ENCODE measurements at places on chromosomes 12 and 14.

GRCh38 chr14:67650694-67651093 lies 23.7 kb downstream of the VTI1B start:
- no peak for DNase-seq

GRCh38 chr12:125187780-125188741 lies 122.8 kb downstream of the AACS start:
- DNase-seq = no peak

- no peak for DNase-seq
Measured at GRCh38 chr14:52937306-52937705, 13.5 kb downstream of the FERMT2 start.

GRCh38 chr12:67590149-67590790 lies 58.3 kb upstream of the DYRK2 start:
- DNase-seq = peak; percentile 16

- no peak for DNase-seq
Measured at GRCh38 chr12:77437206-77437605, 371.8 kb upstream of the E2F7 start.

GRCh38 chr12:108285016-108285415 lies 54.1 kb downstream of the CMKLR1 start:
- DNase-seq = no peak

GRCh38 chr14:33210311-33210710 lies 271.6 kb downstream of the NPAS3 start:
- DNase-seq = no peak

DNA sequence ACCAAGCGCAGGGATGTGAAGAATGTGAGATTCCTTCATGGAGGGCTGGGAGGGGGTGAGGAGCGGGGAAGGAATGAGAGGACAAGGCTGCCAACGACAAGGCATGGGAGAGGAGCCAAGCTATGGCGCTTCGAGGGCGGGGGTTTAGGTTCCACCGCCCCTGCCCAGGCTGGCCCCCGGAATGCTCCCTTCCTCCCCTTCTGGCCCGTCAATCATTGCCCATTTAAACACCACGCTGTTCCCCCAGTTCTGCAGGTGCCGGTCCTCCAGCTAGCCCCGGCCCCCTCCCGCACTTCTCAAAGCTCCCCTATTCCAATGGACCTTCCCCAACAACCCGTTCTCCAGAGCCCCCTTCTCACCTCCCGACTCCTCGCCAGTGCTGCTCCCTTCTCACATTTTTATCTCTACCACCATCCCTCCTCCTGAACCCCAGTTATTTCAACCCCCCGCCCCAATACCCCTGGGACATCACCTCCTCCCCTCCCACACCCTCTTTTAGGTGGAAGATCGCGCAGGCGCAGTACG lies 428 bp downstream of the RNF41 start:
- DNase-seq = peak; percentile 12

GRCh38 chr14:26370115-26370514 lies 227.7 kb downstream of the NOVA1 start:
- peak; percentile 21 for DNase-seq

GRCh38 chr14:76761136-76761959 lies at the start of gene VASH1:
VASH1 (plus strand) TSS chr14:76761468; CDS start chr14:76762822, 1,354 bp downstream.
- DNase-seq = peak; percentile 70

DNA sequence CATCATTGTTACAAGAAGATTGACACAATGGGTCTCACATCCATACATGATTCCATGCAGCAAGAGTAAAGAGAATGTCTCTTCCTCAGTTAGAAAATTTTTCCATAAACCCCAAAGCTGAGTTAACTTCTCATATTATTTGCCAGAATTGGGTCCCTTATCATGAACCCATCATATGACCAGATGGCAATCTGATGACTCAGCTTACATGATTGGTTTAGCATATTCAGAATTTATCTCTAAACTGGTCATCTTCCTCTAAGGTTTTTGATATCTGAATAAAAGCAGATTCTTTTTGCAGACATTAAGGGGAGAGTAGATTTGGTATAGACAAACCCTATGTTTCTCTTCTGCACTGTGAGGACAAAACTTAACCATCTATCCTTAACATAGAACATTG lies 174.9 kb downstream of the PIK3C2G start:
- DNase-seq = no peak

- peak; percentile 96 for DNase-seq
Measured at GRCh38 chr12:93784339-93785086, 107.3 kb downstream of the CRADD start.

- DNase-seq = no peak
Measured at GRCh38 chr14:84112589-84112988, 1417.4 kb upstream of the FLRT2 start.

DNA sequence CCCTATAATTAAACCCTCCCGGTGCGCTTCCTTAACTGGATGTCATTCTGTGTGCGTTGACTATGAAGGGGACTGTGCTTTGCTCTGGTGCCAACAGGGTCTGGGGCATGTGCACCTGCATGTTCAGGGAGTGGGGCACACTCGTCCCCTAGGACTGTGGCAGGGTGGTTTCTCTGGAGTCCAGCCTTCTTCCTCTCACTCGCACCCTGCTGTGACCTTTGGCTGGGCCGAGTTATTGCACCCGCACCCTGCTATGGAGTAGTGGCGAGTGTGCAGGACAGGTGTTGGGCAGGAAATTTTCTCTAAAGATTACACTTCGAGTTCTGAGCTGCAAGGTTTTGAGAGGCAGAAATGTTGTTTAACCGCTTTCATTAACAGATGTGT lies 138.9 kb downstream of the PLXNC1 start:
- no peak for DNase-seq

DNA sequence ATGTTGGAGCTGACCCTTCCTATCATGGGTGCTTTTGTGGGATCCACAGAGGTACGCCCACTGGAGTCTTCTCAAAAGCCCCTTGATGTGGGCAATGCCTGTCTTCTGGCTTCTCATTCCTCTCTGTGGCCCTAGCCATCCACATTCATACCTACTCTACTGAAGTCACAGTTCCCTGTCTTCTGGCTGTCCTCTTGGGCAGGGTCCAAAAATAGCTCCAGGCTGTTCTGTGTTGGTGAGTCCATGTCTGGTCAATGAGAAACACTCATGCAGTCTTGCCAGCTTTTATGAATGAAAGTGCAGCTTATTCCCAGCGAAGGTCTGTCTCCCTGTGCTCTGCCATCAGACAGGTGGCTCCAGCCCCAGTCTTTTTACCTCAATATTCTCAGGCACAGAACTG lies 135.9 kb upstream of the MDM1 start:
- DNase-seq = no peak

DNA sequence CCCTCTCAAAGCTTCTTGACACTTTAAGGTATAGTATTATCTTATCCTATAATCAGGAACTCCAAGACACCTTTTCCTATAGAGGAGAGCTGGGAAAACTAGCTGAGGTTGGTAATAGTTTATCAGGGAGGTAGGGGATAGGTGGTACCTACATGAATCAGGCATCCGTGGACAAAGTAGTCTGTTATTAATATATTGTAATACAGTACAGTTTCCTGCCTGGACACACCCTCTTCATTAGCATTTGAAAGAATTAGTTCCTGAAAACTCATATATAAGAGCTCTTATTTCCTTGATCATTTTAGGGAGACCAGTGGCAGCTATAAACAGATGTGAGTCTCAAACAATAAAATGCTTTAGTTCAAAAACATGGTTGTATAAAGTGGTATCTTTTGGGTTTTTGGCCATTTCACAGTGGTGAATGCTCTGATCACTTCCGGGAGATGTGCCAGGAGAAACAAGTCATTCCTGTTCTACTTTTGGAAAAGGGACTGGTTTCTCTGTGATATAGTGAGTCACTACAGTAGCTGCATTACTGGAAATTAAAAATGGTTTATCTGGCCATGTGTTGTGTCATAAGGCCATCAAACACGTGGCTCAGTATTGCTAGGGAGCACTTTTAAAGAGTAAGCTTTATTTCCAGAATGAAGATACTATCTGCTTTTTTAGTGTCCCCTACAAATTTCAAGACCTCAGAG lies 98.1 kb downstream of the KLRB1 start:
- DNase-seq = no peak

DNA sequence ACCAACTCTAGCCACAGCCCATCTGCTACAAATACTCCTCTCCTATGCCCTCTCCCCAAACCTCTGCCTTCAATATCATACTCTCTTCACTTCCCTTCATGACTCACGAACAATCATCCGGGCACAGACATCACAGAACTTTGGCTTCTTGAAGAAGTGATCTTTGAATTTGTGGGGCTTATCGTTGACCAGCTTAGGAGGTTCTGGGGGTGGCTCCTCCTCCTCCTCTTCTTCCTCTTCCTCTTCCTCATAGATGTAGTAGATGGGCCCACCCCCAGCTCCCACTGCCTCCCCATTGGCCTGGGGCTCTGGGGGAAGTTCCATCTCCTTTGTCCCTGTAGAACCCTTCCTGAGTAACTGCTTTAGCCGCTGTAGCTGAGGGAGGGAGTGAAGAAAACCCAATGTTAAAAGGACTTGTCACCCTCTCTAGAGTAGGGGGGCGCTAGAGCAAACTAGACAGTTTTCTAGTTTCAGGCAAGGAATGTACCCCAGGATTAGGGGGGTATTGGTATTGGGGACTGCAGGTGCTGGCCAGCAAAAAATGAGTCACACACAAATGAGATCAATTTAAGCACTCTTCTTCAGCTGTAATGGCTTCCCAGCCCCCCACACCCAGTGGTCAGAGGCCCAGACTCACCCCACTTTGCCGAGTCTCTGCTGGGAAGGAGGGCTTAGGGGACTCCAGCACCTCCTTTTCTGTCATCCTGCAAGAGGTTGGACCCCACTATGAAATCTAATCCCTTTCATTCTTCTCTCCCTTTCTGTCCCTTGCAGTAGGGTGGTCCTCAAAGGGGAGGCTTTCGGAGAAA lies 1.8 kb downstream of the STAC3 start:
- no peak for DNase-seq

DNA sequence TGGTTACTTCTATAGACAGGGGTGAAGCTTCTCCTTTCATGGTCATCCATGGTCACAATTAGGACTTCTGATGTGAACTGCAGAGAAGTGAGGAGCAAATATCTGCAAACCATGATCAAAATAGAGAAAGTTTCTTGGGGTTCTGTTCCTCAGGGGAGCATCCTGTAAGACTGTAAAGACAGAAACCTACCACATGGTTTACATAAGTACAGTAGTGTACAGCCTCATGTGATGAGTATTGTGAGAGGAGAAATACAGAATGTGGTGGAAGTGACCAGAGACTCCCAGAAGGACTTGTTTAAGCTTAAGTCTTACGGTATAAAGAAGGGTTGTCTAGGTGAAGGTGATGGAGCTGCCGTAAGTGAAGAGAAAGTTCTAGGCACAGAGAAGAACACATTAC lies 484.7 kb downstream of the LRIG3 start:
- DNase-seq = no peak

- no peak for DNase-seq
Measured at GRCh38 chr12:78799649-78800048, 64.9 kb upstream of the SYT1 start.

DNA sequence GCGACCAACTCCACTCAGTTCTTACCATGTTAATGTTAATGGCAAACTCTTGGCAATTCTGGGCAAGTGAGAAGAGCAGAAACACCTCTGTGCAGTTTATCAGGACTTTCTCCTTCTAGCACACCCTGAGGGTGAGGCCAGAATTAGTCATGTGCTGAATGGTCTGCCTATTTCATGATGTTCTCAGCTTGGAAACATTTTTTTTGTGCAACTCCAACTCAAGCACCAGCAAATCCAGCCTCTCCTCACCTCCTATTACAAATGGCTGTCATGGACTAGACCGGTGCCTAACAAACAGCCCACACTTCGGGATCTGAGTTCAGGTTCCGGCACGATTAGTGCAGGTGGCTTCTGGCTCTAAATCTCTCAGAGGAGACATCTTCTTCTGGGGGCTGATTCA lies 246.0 kb downstream of the ZFP36L1 start:
- DNase-seq = no peak

- DNase-seq = no peak
Measured at GRCh38 chr12:32877601-32878459, 18.7 kb downstream of the PKP2 start.

DNA sequence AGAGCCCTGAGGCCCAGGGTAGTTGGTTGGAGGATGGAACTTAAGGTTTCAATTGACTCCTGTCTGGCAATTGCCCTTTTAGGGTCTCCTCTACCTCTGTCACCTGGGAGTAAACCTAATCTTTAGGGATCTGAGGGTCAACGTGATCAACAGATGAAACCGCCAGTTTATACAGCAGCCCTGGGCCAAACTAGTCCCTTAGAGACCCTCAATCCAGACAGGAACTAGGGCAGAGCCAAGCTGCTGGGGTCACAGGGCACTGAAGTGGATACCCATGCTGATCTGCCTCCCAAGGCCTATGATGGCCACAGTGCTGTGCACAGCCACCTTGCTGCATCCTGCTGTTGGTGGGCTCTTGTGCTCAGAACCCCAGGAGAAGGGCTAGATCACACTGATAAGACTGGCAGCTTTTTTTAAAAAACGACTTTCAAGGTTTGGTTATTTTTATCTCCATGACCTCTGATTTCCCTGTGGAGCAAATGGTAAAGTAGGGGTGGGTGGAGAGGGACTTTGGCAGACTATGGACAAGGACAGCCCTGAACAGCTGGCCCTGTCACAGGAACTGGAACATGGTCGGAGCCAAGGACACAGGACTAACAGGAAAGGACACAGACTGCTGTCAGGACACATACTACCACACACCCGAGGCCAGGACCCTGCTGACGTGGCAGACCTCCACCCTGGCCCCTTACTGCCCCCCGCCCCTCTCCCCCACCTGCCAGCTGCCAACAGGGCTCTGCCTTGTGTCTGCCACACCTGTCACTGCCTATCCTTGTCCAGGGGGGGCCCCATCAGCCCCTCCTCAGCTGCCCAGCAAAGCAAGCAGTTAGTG lies 474 bp downstream of the FITM1 start:
- DNase-seq = no peak

DNA sequence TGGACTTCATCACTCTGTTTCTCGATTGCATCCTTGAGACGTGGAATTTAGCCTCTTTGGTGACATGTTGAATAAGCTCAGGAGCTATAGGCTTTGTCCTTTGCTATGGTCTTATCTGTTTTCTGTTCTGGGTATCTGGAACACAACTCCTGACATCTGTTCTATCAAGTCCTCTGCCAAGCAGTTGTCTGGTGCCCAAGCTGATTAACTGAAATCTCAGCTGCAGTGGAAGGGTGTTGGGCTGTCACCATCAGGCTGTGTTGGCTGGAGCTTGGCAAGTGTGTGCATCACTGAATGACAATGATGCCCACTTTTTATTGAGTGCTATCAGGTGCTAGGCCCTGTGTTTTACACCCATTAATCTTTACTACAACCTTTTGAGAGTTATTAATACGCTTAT lies 77.8 kb downstream of the SMOC1 start:
- DNase-seq = no peak

DNA sequence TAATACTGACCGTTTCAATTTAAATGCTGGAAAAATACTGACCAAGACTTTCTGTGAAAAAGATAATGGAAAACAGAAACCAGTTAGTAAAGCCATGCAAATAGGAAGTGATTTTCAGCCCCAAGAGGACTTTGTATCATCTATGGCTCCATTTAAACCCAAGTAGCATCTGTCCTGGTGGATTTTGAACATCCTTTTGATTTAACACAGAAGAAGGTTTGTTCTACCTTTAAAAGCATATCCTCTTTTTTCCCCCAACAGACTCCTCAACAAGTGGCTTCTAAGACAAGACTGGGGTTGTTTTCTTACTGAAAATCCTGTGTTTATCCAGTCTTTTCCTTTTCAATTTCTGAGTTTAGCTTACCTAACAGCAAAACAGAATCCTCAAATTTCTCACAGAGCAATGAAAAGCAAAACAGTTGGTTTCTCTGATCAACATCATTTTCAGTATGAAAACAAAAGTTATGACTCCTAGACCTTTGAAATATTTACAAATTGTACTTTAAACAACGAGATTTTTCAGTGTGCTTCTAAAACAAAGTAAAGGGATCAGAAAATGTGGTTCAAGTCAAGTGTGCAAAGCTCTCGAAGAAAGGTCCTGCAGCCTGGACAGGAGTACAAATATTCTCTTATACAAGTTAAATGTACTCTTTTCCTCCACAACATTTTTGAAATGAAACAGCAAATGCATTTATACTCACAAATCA lies 2.9 kb downstream of the PHLDA1 start:
- DNase-seq = no peak

Measured in DMS79 treated with DMSO at 0.1 percent for 48 hours (cell line).